ENCODE measurements at places on chromosomes 2 and 18.

DNA sequence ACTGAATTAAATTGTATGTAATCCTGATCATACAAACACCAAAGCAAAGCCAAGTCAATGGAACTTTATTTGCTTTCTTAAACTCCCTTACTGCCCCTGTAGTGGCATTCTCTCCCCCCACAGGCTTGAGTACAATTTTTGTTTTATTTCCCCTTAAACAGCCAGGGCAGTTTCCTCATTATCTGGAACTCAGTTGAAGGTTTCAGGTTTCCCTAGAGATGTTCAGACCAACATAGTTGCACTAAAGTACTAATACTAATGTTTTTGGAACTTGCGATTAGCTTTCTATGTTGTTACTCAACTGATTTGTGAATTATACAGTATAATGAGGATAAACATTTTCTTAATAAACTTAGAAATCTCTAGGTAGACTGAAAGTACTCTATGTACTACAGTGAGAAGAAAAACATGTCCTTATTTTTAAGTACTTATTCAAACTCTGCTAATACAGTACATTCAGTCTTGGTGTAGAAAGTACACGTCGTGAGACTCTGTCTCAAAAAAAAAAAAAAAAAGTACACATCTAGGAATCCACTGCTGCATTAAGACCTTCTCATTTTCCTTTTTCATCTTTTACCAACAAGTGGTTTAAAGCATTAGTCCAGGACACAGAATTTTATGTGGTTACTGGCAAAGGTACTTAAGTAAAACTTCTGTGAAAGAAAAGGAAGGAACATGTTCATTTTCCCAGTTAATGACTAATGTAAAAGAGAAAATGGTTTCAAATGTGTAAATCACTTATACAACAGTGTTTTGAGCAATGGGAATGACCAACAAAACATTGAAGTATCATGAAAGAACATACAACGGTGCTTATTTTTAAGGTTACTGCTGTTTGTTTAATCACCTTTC lies 209.5 kb upstream of the SMAD7 start:
- DNase-seq, result no peak

DNA sequence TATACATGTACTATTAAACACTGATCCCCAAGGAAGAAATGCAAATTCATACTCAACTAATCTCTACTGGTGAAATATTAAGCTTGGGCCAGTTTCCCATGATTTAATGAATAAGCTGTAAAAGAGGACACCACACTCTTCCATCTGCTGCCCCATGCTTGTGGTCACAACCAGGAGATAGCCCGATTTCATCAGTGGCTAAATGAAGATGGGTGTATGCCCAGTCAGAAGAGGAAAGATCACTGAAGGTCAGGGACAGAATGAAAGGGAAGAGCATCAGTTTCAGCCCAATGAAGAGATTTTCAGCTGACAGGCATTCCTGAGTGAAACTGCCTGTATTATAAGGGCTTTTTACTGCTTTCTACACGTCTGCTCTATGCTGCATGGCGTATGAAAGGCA lies 103.5 kb downstream of the KCNS3 start:
- no peak for DNase-seq

DNA sequence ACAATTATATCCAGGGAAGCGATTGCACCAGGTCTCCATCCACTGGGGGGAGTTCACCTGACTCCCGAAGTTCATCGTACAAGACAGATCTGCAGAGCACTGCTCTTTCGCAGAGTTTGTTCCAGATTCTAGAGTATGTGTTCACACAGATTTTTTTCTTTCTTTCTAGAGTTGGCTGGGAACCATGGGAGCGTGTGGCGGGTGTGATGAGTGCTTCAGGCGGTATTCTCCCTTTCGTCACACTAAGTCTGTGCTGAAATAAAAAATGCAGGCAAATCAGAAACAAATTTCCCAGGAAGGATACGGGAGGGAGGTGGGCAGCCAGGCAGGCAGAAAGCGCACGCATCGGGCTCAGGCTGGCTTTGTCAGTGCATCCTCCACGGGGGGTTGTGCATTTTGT lies 129.8 kb upstream of the SOX11 start:
- DNase-seq, result no peak

DNA sequence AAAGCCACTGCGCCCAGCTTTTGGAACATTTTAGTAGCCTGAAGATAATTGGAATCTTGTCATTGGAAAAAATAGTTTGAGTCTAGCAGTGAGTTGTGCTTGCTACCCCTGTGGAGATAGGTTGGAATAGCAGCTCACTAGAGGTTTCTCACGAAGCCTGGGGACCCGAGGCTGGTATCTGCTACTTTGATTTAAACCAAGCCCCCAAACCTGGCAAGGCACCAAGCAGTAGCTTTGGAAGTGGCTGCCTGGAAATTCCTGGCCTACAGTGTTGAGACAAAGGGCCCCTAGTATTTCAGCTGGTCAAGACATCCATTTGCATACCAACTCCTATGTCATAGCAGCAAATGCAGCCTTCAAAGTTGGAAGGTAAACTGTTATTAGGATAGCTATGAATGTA lies 42.1 kb downstream of the NOP58 start:
- no peak for DNase-seq

GRCh38 chr2:16513626-16514025 lies 152.0 kb downstream of the CYRIA start:
- DNase-seq, result no peak

DNA sequence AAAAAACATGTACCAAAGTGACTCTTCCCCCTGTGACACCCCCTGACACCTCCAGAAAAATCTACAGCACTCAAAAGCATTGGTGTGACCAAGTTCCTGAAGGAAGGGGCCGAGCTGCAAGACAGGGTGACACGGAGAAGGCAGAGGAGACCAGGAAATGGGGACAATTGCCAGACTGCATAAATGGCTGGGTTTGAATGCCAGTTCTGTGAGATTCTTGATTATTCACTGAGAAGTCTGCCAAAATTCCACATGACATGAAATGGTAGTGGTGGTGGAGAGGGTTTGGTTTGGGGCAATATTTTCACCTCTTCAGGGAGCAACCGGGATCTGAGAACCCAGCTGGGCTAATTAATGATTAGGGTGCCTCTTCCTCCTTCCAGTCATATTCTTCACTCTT lies 178.5 kb downstream of the ARL4C start:
- no peak for DNase-seq

- DNase-seq, result no peak
These were observed 4.4 kb upstream of the ST8SIA5 start for GRCh38 chr18:46761059-46761769.

- DNase-seq, result no peak
These were observed 83.7 kb downstream of the FMNL2 start for GRCh38 chr2:152418688-152419087.

DNA sequence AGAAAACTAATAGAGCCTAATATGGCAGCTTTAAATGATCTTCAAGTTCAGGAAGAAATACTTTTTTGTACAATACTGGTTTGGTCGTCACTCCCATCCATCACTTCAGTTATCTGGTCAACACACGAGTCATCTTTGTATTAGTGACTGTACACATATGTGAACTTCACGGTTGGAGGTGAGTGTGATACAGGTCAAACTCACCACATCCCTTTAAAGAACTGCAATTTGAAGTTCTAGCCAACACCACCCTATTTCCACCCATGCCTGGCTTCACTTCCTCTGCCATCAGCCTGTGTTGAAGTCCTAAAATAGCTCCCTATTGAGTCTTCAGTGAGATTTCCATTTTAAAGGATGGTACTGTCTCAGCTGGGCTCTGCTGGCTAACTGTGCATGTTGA lies 361.9 kb downstream of the TXNL1 start:
- no peak for DNase-seq

DNA sequence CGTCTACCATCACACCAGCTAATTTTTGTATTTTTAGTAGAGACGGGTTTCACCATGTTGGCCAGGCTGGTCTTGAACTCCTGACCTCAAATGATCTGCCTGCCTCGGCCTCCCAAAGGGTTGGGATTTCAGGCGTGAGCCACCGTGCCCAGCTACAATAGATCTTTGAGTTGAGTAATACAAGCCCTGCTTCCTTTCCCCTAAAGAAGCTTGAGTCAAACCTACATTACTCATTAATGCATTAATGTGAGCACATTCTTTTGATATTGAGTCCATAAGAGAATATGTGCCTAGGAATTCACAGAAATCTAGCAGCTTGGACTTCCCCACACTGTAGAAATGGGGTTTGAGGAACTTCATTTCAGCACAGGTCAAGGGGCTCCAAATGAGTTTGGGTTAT lies 39.6 kb downstream of the PSMG2 start:
- DNase-seq, result no peak

GRCh38 chr2:88136817-88137216 lies 9.0 kb upstream of the FABP1 start:
- DNase-seq, result no peak

DNA sequence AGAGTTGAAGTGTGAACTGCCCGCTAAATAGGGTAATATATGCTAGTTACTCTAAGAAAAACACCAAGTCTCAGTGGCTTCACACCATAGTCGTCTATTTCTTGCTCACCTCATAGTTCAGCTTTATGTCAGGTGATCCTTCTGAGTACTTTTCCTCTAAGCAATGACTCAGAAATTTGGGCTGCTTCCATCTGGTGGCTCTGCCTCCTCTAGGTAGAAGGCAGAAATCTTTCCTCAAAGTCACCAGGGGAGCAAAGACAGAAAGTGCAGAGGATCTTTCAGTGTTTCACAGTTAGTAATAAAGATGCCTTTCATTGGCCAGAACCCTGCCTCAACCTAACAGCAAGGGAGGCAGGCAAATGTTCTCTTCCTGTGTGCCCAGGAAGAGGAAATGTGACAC lies 17.3 kb downstream of the CDH20 start:
- no peak for DNase-seq

DNA sequence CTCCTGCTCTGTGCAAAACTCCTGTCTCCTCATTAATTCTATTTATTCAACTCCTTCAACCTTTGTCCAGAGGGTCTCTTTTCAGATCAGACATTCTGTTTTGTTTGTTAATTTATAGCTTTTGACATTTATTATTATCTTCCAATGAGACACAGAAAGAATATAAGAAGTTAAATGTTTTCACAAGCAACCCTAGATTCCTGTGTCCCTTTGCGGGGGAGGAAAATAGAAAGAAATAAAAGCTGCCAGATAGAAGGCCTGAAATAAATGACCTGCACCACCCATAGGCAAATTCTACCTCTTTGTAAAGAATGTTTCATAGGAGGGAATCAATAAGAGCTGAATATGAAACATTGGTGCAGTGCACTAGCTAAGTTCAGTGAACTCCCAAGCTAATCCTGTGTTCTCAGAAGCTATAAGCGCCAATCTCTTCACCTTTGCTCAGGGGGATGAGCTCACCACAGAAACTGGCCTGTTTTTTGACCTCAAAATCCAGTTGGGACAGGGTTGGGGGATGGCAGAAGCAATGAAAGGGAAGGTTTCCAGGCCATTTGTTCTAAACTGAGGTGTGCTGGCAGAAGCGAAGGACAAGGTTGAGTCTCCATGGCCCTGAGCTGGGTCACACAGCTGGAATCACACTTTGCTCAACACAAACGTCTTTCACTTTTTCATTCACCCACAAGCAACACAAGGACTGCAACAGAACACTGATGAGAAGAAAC lies 258.6 kb downstream of the NRXN1 start:
- DNase-seq, result no peak

GRCh38 chr2:83742117-83742782 lies 716.8 kb downstream of the SUCLG1 start:
- DNase-seq, result no peak

DNA sequence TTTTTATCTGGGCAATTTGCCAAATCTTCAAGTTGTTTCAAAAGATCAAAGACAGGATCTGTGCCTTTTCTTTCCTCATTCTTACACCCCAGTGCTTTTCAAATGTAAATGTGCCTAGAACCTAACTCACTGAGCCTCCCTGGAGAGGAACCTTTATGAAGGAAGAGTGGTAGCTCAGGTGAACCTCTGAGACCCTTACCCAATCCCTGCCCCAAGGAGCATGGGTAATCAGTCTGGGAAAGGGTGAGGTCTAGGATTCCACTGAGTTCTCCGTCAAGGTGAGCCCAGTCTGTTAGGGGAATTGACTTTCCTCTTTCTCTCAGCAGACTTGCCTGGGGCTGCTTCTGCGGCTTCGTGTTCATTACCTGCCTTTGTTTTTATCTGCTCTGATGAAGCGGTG lies 88.1 kb upstream of the MAP4K4 start:
- no peak for DNase-seq

DNA sequence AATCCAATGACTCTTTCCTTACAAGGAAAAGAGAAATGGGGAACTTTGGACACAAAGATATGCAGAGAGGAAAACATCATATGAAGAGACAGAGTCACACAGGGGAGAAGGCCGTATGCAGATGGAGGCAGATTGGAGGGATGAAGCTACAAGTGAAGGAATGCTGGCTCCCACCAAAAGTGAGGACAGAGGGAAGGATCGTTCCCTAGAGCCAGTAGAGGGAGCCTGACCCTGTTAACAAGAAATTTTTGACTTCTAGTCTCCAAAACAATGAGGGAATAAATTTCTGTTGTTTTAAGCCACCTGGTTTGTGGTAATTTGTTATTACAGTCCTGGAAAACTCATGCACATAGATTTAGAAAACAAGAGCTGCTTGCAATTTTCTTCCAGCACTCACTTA lies 169.3 kb downstream of the PMAIP1 start:
- DNase-seq, result no peak

Measured in esophagus squamous epithelium (tissue), 5 donors.